Spinal cord (tissue), 10 donors: ENCODE measurements at places on chromosomes 13 and 19.

DNA sequence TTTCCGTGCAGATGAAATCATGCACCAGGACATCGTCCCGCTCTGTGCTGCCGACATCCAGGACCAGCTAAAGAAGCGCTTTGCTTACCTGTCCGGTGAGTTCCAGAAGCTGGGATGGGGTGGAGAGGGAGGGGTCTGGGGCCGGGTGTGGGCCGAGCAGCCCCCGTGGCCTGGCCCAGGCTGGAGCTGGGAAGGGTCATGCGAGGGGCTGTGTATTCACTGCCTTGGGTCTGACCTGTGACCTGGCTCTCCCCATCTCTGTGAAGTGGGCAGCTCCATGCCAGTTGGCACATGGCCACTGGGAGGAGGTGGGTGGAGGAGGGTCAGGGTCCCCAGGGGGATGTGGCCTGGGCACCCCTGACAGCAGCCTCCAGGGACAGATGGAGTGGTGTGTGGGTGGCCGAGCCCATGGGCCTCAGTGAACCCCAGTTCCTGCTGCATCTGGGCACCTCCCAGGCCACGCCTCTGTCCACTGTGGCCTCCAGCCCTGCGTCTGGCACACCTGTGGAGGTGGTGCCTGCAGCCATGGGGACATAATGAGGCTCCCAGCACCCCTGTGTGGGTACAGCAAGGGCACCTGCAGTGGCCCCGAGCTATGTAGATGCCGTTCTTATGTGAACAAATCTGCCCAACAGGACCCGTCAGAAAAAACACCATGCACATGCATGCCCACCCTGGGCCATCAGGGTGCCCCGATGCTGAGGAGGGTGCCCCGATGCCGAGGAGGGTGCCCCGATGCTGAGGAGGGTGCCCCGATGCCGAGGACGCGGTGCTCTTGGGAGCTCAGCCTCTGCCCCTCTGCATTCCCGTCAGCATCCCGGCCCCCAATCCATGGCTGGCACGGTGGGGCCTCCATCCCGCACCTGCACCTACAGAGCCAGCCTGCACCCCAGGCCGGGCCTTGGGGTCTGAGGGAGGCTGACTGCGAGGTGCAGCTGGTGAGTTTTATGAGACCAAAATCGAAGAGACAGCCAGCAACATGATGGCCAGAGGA is 46.0 kb downstream of the MCF2L start:
- H3K27me3 ChIP-seq: no peaks in the 10 kb centered on the region
- no peak overlapping the region for H3K4me3 ChIP-seq
- H3K36me3 ChIP-seq: peaks cover 77% of the 10 kb centered on the region
- H3K4me1 ChIP-seq: peaks cover 8% of the 10 kb centered on the region
- DNase-seq: no peak

DNA sequence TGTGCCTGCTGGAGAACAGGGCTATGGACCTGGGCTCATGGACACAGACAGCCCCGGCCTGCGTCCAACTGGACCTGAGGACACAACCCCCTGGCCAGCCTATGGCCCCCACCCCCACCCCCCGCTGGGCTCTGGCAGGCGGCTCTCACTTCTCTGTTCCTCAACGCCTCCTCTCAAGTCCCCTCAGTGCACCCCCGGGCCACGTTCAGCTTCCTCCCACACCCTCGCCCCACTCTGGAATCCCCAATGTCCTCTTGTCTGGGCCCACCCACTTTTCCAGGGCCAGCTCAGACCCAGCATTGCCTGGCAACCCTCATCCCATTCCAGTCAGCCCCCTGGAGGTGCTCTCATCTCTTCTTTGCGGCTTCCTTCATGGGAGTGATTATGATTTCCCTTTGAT is 130.2 kb upstream of the SPACA7 start:
- H3K27me3 ChIP-seq: no peaks in the 10 kb centered on the region
- H3K36me3 ChIP-seq: no peaks in the 10 kb centered on the region
- H3K4me3 ChIP-seq: no peak overlapping the region
- no peak for DNase-seq
- peaks cover 16% of the 10 kb centered on the region for H3K4me1 ChIP-seq
- H3K27ac ChIP-seq: no peak overlapping the region

DNA sequence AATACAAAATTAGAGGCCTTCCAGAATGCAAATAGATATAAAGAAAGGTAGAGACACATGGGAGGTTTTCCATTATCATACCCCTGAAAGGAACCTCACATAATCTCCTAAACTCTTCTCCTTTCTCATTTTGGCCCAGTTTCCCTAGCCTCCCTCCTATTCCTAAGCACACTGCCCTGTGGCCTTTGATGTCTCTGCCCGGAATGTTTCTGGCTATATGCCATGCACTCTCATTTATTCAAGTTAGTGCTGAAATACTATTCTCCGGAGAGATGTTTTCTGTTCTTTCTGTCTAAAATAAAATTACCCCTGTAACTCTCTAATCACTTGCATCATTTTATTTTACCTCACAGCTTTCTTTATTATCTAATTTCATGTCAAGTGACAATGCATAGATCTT is 1287.7 kb downstream of the SLITRK5 start:
- peak; percentile 18 for DNase-seq
- H3K4me3 ChIP-seq: no peak overlapping the region
- H3K4me1 ChIP-seq: no peaks in the 10 kb centered on the region

DNA sequence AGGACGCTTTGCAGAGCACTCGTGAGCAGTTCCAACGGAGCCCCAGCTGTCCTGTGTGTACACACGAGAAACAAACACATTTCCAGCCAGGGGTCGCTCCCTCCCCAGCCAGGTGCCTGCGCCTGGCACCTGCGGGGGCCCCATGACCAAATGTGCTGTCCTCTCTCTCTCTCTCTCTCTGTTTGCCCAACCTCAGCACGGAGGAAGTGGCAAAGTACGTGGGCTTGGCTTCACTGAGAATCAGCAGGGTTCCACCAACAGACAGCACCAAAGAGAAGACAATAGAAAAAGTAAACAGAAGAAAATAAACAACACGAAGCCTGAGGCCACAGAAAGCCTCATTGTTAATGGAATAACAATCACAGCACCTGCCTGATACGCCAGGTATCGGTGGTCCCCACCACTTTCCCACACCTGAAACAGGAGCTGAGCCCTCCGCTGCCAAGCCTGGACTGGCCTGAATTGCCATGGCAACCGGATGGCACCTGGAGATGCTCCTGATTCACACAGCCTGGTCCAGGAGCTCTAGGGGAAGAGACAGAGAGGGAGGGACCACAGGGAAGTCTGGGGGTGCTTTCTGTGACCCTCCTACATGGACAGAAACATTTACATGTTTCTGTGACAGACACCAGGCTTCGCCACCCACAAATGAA is 103.9 kb upstream of the CACNA1A start:
- peaks cover 5% of the 10 kb centered on the region for H3K4me1 ChIP-seq
- H3K27ac ChIP-seq: no peak overlapping the region
- DNase-seq: peak; percentile 50
- H3K27me3 ChIP-seq: no peaks in the 10 kb centered on the region
- H3K36me3 ChIP-seq: no peaks in the 10 kb centered on the region
- no peak overlapping the region for H3K4me3 ChIP-seq

DNA sequence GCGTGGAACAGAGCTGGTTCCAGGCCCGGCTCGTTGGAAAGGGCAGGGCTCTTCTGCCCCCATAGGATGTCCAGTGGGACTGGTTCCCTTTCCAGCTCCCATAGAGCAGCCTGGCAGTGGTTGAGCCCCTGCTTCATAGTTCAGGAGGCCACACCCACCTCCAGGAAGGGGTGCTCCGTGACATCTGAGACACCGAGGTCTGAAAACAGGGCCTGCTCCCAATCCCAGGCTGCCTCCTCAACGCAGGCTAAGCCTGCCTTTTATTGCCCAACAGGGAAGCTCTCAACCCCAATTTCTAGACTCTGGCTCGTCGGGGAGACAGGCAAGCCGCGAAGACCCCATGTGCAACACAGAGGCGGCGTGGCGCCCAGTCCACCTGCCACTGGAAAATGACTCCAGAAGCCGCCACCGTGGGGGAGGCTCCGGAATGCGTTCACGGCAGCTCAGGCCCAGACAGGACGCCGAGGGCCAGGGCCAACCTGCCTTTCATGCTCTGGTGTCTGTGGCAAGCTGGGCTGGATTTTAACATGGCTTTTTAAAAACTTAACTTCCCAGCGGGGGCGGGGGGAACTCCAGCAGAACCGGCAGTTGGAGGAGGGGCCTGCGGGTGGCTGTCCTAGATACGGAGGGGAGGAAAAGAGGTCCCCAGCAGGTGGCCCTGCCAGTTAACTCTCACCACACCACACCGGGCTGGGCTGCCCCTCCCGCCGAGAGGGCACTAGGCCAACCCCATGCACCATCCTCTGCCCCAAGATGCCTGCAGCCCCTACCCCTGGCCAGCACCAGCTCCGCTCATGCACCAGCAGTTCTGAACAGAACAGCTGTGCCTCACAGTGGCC is 17.9 kb upstream of the TINCR start:
- no peaks in the 10 kb centered on the region for H3K27me3 ChIP-seq
- no peak for DNase-seq
- H3K27ac ChIP-seq: peak overlapping the region; percentile 60
- peaks cover 81% of the 10 kb centered on the region for H3K36me3 ChIP-seq

DNA sequence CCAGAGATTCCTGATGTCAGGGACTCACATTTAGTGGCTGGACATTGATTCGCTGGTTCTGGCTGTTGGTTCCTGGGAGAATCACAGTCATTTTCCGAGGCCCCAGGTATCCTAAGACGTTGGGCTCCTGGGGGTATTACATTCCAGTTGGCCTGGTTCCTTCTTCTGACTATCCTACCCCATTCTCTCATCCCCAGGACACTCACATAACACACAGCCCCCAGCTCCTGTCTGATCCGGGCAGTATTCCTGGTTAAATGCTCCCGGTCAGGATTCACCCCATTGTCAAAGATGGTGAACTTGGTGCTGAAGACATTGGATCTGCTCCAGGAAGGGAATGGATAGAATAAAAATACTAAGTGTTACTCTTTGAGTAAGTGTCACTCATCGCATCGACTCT is 11.5 kb downstream of the PPP1R15A start:
- no peak for DNase-seq
- H3K4me3 ChIP-seq: no peak overlapping the region
- no peak overlapping the region for H3K27ac ChIP-seq
- no peaks in the 10 kb centered on the region for H3K27me3 ChIP-seq

DNA sequence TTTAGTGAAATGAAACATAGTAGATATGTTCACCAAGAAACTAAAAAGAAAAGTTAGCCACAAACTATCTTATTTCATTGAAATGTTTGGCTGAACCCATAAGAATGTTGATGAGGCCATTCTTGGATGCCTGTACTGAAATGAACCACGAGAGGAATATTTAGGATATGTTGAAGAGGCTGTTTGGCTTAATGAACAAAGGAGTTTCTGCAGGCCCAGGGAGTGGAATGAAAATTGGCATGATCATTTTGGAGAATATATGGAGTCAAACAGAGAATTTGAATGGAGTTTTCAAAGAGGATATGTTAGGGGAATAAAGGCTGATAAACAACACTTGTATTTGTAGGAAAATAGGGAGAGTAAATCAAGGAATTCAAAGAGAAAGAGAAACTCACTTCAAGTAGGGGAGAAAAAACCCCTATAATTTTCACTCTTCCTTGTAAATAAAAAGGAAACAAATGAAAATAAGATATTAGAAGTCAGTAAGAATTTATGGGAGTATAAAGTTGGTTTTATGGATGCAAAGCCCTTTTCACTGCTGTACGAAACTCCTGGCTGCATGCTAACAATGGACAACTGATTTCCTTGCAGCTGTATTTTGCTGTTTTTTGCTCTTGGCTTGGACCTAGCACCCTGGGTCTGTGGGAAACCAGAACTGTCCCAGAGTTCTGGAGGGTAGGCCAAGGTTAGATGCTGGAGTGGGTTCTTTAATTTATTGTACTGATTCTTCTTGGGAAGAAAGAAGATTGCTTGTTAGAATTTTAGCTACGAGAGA is 36.5 kb downstream of the KL start:
- peak; percentile 30 for DNase-seq
- no peaks in the 10 kb centered on the region for H3K36me3 ChIP-seq
- H3K4me1 ChIP-seq: peaks cover 6% of the 10 kb centered on the region
- no peak overlapping the region for H3K4me3 ChIP-seq

DNA sequence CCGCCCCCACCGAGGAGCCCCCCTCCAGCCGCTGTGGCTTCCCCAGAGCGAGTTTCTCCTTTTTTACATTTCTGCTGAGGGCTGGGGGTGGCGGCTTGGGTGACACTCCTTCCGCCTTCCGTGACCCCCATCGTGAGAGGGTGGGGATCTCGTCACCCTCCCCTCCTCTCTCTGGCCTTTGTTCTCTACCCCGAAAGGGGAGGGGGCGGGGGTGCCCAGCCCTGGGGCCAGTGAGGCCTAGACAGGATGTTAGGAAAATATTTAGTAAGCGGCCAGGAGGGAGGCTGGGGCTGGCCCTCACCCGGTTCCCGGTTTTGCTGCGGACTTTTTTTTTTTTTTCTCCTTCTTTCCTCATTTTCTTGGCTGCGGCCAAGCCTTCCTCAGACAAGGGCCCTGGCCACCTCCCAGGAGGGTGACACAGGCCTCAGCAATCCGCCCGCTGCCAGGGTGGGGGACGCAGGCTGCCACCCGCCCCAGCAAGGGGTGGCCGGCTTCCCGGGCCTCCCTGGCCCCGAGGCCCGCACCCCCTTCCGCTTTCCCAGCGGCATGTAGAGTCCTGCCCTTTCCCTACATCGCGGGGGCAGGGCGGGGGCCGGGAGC is 3.9 kb downstream of the MIDN start:
- H3K36me3 ChIP-seq: peaks cover 71% of the 10 kb centered on the region
- no peak for DNase-seq
- peaks cover 71% of the 10 kb centered on the region for H3K4me1 ChIP-seq
- peak overlapping the region; percentile 91 for H3K27ac ChIP-seq
